Effector CD4-positive, alpha-beta T cell (primary cell): ENCODE measurements at places on chromosomes 2 and 18.
A peak's percentile ranks its signal among the peaks of the same experiment; 100 is the strongest.

DNA sequence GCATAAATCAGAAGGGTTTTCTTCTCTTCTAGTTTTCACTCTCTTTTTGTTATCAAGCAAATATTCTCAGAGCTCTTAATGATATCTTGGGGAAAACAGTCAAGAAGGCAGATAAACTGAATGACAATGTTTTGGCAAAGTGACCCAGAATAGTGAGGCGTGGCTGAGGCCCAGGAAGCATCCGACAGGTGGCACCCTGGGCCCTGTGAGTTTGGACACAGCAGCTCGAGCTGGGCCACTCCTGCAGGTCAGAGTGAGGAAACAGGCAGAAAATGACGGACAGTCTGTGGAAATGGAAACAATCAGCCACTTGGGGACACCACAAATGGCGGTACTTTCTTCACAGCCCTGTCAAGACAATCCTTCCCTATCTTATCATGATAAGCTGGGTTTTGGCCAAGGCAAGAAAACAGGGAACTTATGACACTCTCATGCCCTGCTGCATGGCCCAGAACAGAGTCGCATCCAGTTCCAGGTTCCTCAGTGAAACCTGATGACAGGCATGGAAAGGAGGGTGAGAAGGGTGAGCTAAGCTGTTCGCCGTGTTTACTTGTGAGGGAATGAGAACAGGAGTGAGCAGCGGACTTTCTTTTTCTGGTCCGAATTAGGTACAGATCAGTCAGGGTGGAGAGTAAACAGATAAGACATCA, 32.1 kb downstream of the MRPL44 start:
- no peak for DNase-seq

DNA sequence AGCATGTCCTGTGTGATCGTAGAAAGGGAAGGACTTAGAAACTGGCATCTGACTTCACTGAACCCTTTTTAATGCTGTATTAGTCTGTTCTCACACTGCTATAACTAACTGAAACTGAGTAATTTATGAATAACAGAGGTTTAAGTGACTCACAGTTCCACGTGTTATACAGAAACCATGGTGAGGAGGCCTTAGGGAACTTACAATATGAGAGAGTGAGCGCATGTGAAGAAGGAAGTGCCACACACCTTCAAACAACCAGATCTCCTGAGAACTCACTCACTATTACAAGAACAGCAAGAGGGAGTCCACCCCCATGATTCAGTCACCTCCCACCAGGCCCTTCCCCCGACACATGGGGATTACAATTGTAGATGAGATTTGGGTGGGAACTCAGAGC, 811.3 kb downstream of the CPS1 start:
- no peak for DNase-seq

DNA sequence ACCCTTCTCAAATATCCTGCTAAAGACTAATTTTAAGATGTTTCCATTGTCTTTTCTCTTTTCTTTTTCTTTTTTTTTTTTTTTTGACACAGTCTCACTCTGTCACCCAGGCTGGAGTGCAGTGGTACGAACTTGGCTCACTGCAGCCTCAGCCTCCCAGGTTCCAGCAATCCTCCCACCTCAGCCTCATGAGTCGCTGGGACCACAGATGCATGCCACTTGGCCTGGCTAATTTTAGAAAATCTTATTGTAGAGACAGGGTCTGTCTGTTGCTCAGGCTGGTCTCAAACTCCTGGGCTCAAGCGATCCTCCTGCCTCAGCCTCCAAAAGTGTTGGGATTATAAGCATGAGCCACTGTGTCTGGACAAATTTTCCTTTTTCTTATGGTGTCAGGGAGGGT, 167.5 kb downstream of the MCFD2 start:
- DNase-seq: no peak

GRCh38 chr2:220533485-220533884, 906.1 kb downstream of the SLC4A3 start:
- DNase-seq: no peak

- DNase-seq: no peak
Measured at GRCh38 chr2:217798743-217799562, 203.8 kb downstream of the TNS1 start.

DNA sequence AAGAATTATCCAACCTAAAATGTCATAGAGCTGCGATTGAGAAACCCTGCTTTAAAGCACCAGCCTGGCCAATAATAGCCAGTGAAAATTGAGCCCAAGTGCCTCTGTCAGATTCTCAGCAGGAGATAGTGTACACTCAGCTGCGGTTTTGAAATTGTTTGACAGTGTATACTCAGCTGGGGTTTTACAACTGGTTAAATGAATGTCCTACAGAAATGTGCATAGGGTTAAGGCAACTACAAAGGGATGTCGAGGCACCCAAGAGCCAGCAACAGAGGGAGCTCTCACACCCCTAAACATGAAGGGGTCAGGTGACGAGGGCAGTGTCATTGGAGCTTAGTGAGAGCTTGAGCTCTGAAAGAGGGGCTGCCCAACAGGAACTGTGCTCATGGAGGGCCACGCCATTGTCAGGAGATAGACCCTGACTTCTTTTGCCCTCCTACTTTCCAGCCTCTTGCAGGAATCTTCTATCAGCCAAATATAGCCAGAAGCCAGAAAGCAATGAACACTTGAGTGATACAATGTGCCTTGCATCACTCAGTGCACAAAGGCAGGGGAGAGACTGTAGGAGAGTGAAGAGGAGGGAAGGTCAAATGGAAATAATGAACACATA, 15.1 kb downstream of the ACTG2 start:
- peak; percentile 28 for DNase-seq

- no peak for DNase-seq
Measured at GRCh38 chr2:49028101-49028500, 126.2 kb downstream of the FSHR start.

DNA sequence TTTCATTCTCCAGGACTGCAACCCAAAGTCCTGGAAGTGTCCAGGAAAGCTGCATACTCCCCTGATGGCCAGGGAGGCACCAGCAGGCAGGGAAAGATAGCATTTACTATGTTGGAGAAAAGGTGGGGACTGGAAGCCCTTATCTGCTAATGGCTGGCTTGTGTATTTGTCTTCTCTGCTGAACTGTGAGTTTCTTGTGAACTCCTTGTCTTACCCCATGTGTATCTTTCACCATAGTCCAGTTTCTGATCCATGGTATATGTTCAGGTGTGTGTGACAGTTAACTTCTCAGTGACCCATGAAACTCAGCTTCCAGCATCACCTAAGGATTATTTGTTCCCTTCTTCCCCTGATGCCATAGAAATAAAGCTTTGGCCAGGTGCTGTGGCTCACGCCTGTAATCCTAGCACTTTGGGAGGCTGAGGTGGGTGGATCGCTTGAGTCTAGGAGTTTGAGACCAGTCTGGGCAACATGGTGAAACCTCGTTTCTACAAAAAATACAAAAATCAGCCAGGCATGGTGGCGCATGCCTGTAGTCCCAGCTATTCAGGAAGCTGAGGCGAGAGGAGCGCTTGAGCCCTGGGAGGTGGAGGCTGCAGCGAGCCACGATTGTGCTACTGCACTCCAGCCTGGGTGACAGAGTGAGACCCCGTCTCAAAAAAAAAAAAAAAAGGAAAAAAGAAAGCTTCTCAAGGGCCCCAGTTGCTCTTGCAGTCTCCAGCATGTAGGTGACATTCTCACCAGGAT, 112.8 kb upstream of the MAP4K3 start:
- DNase-seq: no peak

- DNase-seq: no peak
Measured at GRCh38 chr2:202883987-202884675, 12.6 kb upstream of the ICA1L start.

GRCh38 chr2:226798422-226799210, 1.0 kb downstream of the IRS1 start:
- peak; percentile 31 for DNase-seq

GRCh38 chr2:8607606-8608005, 74.2 kb upstream of the ID2 start:
- no peak for DNase-seq

DNA sequence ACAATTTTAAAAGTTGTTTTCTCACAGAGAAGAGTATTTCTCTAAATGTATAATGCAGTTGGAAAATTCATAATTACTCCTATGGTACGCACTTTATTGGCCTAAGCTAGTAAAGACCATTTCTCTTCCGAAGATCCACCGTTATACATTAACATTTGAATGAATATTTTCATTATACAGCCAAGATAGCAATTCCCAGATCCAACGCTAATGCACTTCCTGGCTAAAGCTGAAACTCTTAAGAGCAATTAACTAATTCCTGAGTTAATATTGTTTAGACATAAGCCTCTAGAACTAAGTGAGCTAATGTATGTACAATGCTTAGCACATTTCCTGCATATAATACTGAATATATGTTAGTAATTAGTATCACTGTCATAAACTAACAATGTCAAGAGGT, 56.2 kb downstream of the PDK1 start:
- DNase-seq: no peak

DNA sequence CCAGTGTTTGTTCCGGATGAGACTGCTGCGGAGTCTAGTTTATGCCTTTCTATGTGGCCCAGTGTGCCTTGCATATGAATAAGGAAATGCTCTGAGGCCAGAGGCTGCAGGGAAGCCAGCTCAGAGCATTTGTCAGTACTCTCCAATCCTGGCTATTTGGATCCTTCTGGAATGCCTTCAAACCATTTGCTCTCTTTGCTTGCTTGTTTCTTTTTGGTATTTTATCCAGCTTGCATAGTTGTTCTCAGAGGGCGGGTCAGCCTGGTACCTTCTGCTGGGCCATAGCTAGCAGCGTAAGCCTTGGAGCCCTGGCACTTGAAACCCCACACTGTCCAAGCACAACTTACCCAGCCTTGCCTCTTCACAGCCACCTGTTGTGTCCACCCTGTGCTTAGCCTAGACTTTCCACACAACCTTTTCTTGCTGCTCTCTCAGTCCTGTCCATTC, 20.5 kb downstream of the CENPO start:
- DNase-seq: no peak

GRCh38 chr2:100783987-100784386, 36.0 kb upstream of the NPAS2 start:
- no peak for DNase-seq

GRCh38 chr2:121830809-121831208, 75.4 kb downstream of the TSN start:
- no peak for DNase-seq

- DNase-seq: no peak
Measured at GRCh38 chr2:6103949-6104348, 411.8 kb downstream of the SOX11 start.

- DNase-seq: no peak
Measured at GRCh38 chr2:7010391-7011054, 93.3 kb downstream of the RNF144A start.

GRCh38 chr2:69544951-69545350, 98.6 kb downstream of the AAK1 start:
- DNase-seq: no peak

DNA sequence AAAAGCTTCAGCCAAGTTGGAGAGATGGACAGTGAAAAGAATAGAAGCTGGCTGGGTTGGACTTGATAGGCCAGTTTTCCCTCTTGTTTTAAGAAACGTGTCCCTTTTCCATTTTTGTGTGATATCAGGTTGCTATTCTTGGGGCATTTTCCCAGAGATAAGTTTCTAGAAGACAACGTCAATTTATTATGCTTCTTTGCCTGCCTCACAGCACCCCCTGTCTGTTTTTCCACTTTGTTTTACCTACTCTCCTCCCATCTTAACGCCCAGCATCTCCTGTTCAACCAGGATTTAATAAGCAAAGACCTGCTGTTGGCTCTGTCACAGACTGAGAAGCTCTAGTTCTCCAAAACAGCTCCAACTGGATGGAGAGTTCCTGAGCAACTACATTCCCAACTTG, 317.8 kb upstream of the ZNF521 start:
- no peak for DNase-seq

GRCh38 chr2:101308432-101309210, at the start of gene RNF149:
TSS of gene RNF149 (minus strand) at chr2:101308701. CDS start at chr2:101308588, 113 bp downstream.
- DNase-seq: peak; percentile 86

- DNase-seq: no peak
Measured at GRCh38 chr18:74242438-74243096, 49.2 kb downstream of the CYB5A start.

DNA sequence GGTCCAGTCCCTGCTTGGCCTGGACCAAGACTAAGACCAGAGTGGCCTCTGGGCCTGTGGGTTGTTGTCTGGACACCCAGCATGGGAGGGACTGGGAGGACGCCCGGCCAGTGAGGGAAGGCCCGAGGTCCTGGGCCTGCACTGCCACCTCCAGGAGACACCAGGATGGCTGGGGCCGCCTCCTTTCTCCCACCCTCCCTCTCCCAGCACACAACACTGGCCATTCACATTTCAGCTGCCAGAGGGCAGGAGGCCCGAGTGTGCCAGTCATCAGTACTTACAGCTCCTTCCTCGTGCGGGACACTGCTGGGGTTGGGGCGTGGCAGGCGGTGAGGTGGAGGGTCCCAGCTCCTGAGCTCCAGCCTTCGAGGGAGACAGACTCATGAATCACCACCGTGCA, 133.5 kb downstream of the ASB1 start:
- no peak for DNase-seq

DNA sequence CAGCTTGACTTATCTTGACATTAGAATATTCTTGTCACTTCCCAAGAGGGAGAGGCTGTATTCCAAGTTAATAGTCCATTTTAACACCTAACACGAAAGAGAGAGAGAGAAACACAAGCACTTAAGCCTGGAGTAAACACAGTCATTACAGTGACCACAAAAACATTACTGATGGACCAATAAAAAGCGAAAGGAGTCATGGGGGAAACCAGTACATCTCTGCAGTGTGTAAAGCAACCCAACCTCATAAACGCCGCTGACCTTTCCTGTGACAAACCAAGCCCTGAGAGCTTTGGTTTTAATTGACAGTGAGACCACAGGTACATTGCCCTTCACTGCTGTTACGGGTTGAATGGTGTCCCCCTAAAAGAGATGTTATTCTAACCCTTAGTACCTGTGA, 78.3 kb downstream of the SMAD4 start:
- no peak for DNase-seq

GRCh38 chr2:197090742-197091367, 164.3 kb upstream of the PGAP1 start:
- DNase-seq: no peak

DNA sequence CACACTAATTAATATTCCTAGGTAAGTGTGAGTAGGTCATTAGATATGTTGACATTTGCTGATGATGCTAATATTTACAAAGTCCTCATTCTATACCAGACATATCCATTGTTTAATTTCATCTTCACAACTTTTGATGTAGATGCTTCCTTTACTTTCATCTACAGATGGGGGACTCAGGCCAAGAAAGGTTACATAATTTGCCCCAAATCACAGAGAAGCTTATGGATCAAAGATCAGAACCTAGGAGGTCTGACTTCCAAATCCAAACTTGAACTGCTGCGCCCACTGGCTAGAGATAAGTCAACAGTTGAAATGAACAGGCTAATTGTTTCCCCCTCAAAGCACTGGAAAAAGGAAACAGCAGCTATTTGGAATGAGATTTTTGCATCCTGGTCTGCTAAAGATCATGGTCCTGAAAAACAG, 95.6 kb upstream of the TMEM178A start:
- no peak for DNase-seq

- DNase-seq: no peak
Measured at GRCh38 chr18:28048612-28049011, 128.3 kb downstream of the CDH2 start.

- no peak for DNase-seq
Measured at GRCh38 chr2:85772019-85772745, 18.4 kb downstream of the ATOH8 start.
